ENCODE measurements at places on chromosomes 6 and 20.

GRCh38 chr6:15350386-15351083 lies 104.7 kb downstream of the JARID2 start:
- no peak for DNase-seq

DNA sequence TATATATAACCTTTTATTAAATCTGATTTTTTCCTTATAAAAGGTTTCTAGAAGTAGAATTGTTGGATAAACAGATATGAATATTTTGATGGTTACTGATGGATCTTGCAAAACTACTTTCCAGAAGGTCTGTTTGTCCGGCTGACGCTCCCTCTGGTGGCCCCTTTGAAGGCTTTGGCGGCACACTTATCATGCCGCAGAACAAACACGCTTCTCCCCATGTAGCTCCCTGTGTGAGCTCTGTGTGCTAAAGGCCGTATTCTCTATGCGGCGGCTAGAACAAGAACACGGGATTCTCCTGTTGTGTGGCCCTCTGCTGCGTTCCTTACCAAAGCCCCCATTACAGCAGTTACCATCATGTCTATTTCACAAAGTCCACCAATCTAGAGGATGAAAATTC lies 30.0 kb downstream of the PPP1R3G start:
- DNase-seq: no peak

- DNase-seq: no peak
Observed at GRCh38 chr20:62423326-62423706, 4.0 kb downstream of the RBBP8NL start.

- DNase-seq: no peak
Observed at GRCh38 chr6:2763345-2763841, 1.8 kb upstream of the WRNIP1 start.

DNA sequence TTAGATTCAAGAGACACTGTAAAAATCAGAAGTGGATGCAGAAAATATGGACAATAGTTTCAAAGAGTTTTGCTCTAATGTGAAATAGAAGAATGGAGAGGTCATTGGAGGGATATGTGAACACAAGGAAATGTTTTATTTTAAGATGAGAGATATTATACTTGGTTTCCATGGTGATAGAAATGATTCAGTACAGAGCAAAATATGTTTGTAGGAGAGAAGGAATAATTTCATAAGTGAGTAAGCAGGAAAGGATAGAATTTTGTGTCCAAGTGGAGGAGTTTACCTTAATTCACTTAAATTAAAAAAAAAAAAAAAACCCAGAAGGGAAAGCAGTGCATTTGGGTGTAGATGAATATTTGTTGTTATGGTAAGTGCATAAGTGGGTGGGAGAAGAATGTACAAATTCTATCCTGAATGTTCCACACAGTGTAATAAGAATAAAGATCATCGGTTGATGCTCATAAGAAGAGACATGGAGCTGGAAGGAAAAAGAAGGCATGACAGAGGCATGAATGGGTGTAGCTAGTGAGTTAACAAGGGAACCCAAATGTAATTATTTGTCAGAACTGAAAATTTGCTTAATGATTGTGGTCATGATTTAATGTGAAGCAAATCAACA lies 688.9 kb upstream of the GJE1 start:
- no peak for DNase-seq

- DNase-seq: no peak
Observed at GRCh38 chr20:63552481-63553249, 1.3 kb upstream of the FNDC11 start.

- no peak for DNase-seq
Observed at GRCh38 chr6:148608199-148608951, 138.5 kb upstream of the UST start.

GRCh38 chr20:36384022-36384619 lies 78.0 kb downstream of the DLGAP4 start:
- DNase-seq: no peak

DNA sequence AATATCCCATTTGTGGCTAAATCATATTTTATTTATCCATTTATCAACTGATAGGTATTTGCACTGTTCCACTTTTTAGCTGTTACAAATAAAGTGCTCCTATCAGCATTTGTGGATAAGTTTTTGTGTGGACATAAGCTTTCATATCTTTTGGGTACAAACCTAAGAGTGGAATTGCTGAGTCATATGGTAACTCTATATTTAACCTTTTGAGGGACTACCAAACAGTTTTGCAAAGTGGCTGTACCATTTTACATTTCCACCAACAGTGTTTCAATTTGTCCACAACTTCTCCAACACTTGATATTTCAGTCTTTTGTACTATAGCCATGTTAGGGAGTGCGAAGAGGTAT lies 23.6 kb upstream of the ECHDC1 start:
- DNase-seq: no peak

GRCh38 chr20:24615353-24615752 lies 145.9 kb downstream of the SYNDIG1 start:
- DNase-seq: peak; percentile 47

GRCh38 chr6:142830116-142830710 lies 114.8 kb downstream of the HIVEP2 start:
- DNase-seq: no peak

- DNase-seq: no peak
Observed at GRCh38 chr6:110486756-110487155, 10.3 kb upstream of the SLC22A16 start.

GRCh38 chr6:90460051-90460450 lies 126.8 kb downstream of the MAP3K7 start:
- no peak for DNase-seq
